Renal pelvis (tissue), 12 donors: ENCODE measurements at places on chromosomes 3 and 15. TPM values are rescaled to one million over a fixed set of nuclear protein-coding genes. Genes with fewer than 3 reads are reported as not detected.

Gene POC1A
- polyA plus RNA-seq: 9.4 TPM

DNA sequence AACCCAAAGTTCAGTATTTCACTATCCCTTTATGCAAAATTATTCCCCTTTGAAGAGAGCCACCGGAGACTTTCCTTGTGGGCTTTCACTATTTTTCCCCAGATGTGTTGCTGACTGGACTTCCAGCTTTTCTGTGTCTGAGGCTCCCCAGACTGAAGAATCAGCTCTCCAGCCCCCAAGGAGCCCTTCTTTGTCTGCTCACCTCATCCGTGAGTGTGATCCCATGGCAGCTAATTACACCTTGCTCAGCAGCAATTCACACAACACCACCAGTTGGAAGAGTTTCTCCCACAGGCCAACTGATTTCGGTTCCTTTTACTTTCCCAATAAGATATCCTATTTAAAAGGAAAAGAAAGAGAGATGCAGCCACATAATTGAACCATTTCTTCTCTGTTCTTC lies 249.5 kb upstream of the TRIM42 start:
- DNase-seq: no peak

DNA sequence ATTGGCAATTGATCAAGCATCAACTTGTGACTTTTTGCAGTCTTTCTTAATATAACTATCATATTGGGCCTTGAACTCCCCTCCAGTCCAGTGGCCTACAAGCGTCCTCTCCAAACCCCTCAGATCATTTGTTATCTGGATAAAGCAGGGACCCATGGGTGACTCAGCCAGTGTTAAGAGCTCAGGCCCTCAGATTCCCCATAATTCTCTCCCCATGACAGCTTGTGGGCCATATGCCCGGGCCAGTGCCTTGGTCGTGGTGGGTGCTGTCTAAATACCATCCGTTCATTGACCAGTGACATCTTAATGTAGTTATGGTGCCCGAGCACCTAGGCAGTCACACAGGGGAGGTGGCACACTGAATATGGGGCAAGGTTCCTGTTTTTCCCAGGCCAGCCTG lies 18.1 kb downstream of the MCF2L2 start:
- DNase-seq: no peak

Gene TNFSF10
- 61.8 TPM for polyA plus RNA-seq

DNA sequence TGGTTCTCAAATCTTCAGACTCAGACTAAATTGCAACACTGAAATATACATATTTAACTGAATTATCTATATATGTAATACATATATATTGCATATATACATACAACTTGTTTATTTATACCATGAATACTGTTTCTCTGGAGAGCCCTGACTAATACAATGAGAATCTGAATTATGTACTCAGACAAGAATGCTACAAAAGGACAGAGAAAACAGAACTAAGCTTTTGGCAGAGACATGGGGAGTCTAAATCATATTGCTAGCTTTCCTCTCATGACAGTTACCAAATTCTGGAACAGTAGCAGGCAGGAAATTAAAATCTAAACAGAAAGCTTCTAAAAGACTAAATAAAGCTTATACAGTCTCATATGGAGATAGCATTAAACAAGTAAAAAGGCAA lies 142.4 kb upstream of the KCNMB2 start:
- no peak for DNase-seq

Gene PLCB2
- polyA plus RNA-seq: 10.8 TPM

Gene NDN
- polyA plus RNA-seq: 101 TPM

DNA sequence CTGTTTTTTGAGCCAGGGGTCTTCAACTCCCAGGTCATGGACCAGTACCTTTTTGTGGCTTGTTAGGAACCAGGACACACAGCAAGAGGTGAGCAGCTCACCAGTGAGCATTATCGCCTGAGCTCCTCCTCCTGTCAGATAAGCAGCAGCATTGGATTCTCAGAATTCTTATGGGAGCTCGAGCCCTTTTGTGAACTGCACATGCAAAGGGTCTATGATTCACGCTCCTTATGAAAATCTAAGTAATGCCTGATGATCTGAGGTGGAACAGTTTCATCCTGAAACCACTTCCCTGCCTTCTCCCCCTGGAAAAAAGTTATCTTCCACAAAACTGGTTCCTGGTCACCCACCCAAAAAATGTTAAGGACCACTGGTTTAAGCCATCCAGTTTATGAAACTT lies 1047.6 kb downstream of the OTOL1 start:
- no peak for DNase-seq
